ENCODE measurements at places on chromosomes 6 and 20.

GRCh38 chr6:20861481-20861880, 327.2 kb downstream of the CDKAL1 start:
- no peak for DNase-seq

- DNase-seq: no peak
Observed at GRCh38 chr6:125863023-125863422, 72.3 kb downstream of the NCOA7 start.

DNA sequence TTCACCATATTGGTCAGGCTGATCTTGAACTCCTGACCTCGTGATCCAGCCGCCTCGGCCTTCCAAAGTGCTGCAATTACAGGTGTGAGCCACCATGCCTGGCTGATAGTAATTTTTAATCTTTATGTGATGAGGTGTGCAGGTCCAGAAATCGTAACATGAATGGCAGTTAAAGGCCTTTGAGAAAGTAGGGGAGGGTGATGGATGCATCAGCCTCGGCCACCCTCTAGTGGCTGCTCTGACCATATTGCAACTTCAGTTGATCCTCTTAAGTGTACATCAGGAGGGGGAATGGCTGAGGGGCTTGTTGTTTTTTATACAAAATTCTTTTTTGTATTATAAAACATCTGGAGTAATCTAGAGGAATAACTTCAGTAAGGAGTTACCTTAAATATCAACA, 193.0 kb downstream of the ZFAND3 start:
- DNase-seq: peak; percentile 55

- peak; percentile 88 for DNase-seq
Observed at GRCh38 chr20:48298851-48299484, 513.7 kb upstream of the SULF2 start.

DNA sequence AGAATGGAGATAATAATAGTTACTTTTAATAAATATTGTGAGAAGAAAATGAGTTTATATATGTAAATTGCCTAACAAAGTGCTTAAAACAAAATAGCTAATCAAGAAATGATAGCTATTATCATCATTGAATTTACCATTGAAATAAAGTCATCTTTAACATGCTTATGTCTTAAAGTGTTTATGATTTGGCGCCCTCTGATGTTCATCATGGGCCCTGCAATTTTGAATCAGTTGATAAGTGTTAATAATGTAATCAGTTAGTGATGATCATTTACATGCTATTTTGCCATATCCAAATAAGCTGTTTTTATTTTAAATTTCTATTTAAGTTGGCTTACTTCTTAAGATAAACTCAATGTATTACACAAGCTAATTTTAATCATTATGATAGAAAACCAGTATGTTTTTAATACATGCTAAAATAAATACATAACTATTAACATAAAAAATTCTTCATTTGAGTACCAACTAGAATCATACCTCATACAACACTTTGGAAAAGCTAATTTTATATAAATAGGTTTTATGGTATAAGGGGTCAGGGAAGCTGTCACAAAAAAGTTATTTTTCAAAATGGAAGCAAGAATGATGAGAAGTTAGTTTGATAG, 39.2 kb upstream of the TPD52L1 start:
- peak; percentile 65 for DNase-seq

- DNase-seq: no peak
Observed at GRCh38 chr20:31869942-31870725, at the start of the genes DUSP15 and TTLL9. Gene DUSP15 (minus strand): TSS chr20:31870527. CDS start chr20:31870337, 190 bp downstream. Gene TTLL9 (plus strand): TSS chr20:31870634. CDS start chr20:31871127, 493 bp downstream.

DNA sequence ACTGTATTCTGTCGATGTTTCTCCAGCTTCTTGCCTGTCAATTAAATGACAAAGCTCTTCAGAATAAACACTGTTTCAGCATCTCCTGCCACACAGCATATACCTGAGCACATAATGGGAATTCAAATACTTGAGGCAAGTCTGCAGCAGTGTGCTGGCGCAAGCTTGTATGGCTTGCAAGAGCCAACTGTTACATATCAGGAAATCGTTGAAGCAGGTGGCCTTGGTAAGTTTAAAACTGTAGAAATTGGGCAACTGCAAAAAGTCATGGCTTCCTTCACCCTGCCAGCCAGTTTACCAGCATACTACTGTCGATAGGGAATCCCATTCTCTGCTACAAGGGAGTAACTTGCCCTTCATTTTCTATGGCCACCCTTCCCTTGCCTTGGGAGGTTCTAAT, 23.0 kb downstream of the CPNE1 start:
- DNase-seq: no peak

DNA sequence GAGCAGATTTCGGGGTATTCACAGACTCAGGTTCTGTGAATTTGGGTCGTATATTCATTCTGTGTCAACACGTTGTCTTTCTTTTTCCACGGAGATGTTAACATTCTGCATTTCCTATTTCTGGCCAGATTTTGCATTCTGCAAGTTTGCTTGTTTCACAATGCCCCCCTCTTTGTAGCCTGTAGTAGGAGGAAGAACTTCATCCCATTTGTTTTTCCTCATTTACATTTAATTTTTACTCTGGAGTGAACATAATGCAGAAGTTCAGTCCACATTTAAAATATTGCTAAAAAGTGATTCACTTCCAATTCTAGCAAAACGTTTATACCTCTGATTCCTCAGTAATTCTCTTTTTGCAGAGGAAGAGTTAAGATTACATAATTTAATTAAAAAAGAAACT, 12.9 kb downstream of the TAGAP start:
- DNase-seq: no peak

DNA sequence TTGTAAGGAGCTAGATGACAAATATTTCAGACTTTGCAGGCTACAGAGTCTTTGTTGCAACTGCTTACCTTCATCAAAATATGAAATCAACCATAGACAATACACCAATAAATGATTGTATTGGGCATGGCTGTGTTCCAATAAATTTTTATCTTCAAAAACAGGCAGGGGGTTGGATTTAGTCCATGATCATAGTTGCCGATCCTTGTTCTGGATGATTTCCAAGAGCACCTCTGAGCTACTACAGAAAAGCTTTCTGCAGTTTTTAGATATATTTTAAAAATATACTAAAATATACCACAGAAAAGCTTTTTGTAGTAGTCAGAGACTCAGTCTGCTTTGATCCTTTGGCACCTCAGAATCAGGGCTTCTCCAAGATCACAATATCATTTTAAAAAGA, 145.0 kb downstream of the HTR1B start:
- DNase-seq: no peak

- peak; percentile 17 for DNase-seq
Observed at GRCh38 chr20:46568570-46569129, 18.2 kb upstream of the OCSTAMP start.

- peak; percentile 17 for DNase-seq
Observed at GRCh38 chr20:9999645-10000044, 35.1 kb upstream of the ANKEF1 start.

- peak; percentile 26 for DNase-seq
Observed at GRCh38 chr6:90790058-90790457, 203.2 kb upstream of the MAP3K7 start.

DNA sequence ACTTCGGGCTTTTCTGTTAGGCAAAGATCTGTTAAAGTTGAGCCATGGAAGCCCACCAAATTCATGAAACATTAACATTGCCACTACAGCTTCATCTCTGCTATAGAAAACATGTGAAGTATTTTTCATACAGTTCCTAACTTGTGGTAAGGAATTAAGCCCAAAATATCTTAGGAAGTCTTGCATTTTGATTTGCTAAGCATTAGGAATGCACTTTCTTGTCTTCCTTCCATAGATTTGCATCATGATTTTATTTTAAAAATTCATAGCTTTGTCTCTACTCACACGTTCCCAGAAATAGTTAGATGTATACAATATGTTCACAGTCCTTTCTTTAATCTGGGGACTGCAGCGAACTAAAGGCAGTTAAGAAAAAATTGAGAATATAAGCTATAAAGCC, 325.6 kb downstream of the CENPW start:
- no peak for DNase-seq

DNA sequence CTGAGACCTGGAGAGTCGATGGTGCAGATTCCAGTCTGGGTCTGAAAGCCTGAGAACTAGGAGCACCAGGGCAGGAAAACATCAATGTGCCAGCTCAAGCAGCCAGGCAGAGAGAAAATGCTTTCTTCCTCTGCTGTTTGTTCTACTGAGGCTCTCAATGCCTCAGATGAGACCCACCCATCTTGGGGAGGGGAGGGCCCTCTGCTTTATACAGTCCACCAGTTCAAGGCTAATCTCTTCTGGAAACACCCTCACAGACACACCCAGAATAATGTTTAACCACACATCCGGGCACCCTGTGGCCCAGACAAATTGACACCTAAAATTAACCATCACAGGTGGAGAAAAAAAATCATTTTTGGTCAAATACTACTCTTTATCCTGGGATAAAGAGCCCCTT, 89.3 kb upstream of the SLC22A23 start:
- DNase-seq: no peak

DNA sequence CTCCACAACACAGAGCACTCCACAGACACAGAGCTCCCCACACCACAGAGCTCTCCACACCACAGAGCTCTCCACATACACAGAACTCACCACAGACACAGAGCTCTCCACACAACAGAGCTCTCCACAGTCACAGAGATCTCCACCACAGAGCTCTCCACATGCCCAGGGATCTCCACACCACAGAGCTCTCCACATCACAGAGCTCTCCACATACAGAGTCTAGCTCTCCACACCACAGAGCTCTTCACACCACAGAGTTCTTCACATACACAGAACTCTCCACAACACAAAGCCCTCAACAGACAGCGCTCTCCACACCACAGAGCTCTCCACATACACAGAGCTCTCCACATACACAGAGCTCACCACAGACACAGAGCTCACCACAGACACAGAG, 55.3 kb downstream of the ERMARD start:
- no peak for DNase-seq

GRCh38 chr20:25525867-25526266, 59.5 kb downstream of the NINL start:
- peak; percentile 89 for DNase-seq

GRCh38 chr6:108597572-108598304, 37.0 kb downstream of the FOXO3 start:
- DNase-seq: no peak

- no peak for DNase-seq
Observed at GRCh38 chr6:168508903-168509302, 67.9 kb downstream of the SMOC2 start.

- peak; percentile 68 for DNase-seq
Observed at GRCh38 chr20:22686097-22686496, 101.7 kb upstream of the FOXA2 start.

- DNase-seq: peak; percentile 62
Observed at GRCh38 chr6:52286798-52287432, 2.4 kb upstream of the MCM3 start.

GRCh38 chr6:47047479-47048407, 5.6 kb upstream of the ADGRF1 start:
- DNase-seq: peak; percentile 84

DNA sequence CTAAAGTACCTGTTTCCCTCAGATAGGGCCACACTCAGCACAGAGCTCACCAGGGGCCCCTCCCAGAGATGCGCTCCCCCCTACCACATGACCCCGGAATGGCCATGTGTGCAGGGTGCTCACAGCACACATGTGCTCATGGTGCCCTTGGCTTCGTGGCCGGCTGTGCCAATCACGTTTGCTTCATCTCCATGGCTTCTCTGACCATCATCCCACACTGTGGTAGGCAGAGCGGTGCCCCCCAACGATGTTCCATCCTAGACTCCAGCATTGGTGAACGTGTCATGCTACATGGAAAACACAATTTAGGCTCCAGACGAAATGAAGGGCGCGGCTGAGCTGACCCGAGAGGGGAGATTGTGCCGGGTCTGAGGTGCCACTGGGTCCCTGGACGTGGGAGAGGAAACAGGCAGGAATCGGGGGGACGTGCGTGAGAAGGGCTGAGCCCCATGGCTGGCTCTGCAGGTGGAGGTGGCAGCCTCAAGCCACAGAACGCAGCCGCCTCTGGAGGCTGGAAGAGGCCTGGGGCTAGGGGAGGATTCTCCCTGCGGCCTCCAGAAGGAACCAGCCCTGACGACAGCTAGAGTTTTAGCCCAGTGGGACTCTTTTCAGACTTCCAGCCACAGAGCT, 126.5 kb downstream of the DLL1 start:
- DNase-seq: no peak

- no peak for DNase-seq
Observed at GRCh38 chr20:38296433-38296832, 7.5 kb upstream of the BPI start.

GRCh38 chr6:158211273-158212055, 43.3 kb downstream of the GTF2H5 start:
- DNase-seq: peak; percentile 49

Data from bronchial epithelial cell (primary cell).